ENCODE measurements at places on chromosomes 5 and 9. TPM values are rescaled to one million over a fixed set of nuclear protein-coding genes. Genes with fewer than 3 reads are reported as not detected.

CCIN gene
- 0.81 TPM for total RNA-seq

PRKACG gene
- total RNA-seq: not detected

SGCD gene
- total RNA-seq: 81.6 TPM

OBP2B gene
- not detected for total RNA-seq

TEX48 gene
- total RNA-seq: not detected

Data from hair follicle dermal papilla cell (primary cell).